Activated B cell treated with CpG ODN at 0.5 μM for 24 hours (primary cell): ENCODE measurements at places on chromosomes 4 and X. TPM values are rescaled to one million over a fixed set of nuclear protein-coding genes. Genes with fewer than 3 reads are reported as not detected.

Gene ZNF185
- total RNA-seq = 0.75 and 0.81 TPM in 2 replicates

Gene CHRNA9
- total RNA-seq = 0.16 TPM in 1 of 2 replicates, not detected in the other

Gene RBM41
- total RNA-seq = 16.5 and 18.5 TPM in 2 replicates

Gene SYTL4
- total RNA-seq = 0.20 and 0.39 TPM in 2 replicates

Gene SLC10A4
- total RNA-seq = not detected in 2 replicates

Gene CDKL2
- total RNA-seq = not detected in 2 replicates

Gene CTAG1B
- not detected in 2 replicates for total RNA-seq

DNA sequence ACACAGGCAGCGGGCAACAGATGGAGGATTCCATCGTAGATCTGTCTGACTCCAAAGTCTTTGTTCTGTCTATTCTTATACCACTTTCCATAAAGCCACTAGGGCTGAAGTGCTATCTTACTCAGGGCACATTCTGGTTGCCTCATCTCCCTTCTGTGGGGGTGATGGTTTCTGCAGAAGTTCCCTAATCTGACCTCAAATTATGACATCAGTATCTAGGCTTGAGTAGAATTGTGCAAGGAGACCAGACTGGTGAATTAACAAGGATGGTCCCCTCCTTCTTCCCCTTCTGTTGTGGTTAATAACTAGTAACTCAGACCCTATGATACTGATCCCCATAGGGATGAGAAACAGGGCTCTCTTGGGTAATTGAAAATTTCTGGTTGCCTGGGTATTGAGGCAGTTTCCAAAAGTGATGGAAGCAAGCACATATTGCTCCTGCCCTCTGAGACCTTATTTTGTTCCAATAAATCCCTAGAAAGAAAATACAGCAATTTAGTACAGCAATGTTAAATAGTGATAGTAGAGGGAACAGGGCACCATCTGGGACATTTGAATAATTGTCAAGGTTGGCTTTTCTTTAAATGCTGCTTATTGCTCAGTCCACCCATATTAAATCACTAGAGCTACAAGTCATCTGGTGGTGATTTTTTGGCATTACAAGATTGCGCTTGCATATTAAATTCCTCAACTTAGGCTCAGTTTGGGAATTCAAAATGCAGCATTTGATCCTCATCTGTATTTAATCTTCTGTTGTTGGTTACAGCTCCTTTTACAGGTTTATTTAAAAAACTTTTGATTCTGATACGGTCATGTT lies 57.3 kb upstream of the AP1S2 start:
- H3K4me1 ChIP-seq = peaks cover 19% of the 10 kb centered on the region
- H3K36me3 ChIP-seq = no peaks in the 10 kb centered on the region
- H3K27me3 ChIP-seq = no peaks in the 10 kb centered on the region
- no peak overlapping the region for H3K27ac ChIP-seq
- no peak for DNase-seq

DNA sequence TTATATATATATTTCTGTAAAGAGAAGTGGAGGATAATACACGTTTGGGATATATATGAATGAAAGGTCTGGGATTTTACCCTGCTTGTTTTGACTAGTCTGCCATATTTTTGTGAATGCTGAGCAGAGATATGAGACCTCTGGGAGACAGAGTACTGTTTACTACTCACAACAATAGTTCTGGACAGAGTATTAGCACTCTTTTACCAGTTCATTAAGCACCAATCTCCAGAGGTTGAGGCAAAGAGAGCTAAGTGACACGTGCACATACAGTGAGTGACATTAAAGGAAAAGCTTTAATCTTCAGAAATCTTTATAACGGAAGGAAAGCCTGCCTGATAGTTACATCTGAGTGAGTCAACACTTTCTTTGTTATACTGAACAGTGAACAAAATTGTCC lies 1452.7 kb upstream of the TENM3 start:
- no peak overlapping the region for H3K4me3 ChIP-seq
- no peaks in the 10 kb centered on the region for H3K36me3 ChIP-seq
- no peak for DNase-seq
- no peaks in the 10 kb centered on the region for H3K27me3 ChIP-seq
- no peaks in the 10 kb centered on the region for H3K4me1 ChIP-seq
- no peak overlapping the region for H3K27ac ChIP-seq

DNA sequence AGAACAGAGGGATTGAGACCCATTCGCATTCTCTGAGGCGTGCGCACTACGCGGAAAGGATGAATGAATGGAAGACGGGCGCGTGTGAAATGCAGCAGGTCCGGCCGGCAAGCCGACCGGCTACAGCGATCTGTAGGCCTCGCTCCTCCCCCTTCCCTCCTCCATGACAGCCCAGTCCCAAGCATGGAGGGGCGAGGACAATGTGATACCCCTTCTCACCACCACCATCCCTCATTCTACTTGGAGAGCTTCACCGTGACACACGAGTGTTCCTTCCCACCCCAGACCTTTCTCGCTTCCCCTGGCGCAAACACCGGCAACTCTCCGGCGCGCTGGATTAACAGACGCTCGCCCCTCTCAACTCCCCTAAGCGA lies 815 bp downstream of the EIF4E start:
- H3K4me1 ChIP-seq = peaks cover 63% of the 10 kb centered on the region
- H3K36me3 ChIP-seq = peaks cover 33% of the 10 kb centered on the region
- H3K27me3 ChIP-seq = no peaks in the 10 kb centered on the region

GRCh38 chr4:140076307-140076706 lies 77.7 kb downstream of the MAML3 start:
- peaks cover 16% of the 10 kb centered on the region for H3K4me1 ChIP-seq
- H3K27me3 ChIP-seq = peaks cover 8% of the 10 kb centered on the region

DNA sequence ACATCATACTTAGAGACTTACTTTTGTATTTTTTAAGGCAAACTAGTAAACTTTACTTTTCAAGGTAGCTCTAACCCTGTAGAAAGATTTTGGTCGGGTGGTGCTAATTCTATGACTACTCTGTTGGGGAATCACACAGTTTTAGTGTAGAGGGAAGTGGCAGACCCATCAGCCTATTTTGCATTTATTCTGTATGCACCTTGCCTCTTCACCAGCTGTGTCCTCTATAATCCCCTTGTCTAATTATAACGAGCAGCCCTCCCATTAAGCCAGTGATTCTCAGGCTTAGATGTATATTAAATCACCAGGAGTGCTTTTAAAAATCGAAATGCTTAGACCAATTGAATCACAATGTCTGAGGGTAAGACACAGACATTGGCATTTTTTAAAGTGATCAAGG lies 78.1 kb downstream of the GALNT7 start:
- DNase-seq = no peak
- peaks cover 58% of the 10 kb centered on the region for H3K4me1 ChIP-seq
- peaks cover 11% of the 10 kb centered on the region for H3K36me3 ChIP-seq
- H3K27me3 ChIP-seq = no peaks in the 10 kb centered on the region

DNA sequence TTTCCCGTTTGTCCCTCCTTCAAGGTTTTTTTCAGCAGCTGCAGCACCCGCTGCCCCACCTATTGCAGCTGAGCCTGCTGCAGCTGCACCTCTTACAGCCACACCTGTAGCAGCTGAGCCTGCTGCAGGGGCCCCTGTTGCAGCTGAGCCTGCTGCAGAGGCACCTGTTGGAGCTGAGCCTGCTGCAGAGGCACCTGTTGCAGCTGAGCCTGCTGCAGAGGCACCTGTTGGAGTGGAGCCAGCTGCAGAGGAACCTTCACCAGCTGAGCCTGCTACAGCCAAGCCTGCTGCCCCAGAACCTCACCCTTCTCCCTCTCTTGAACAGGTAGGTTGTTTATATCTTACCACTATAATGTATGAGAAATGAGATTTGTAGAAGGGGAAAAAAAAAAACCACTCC lies 4.5 kb downstream of the PRR27 start:
- H3K4me3 ChIP-seq = no peak overlapping the region
- H3K27me3 ChIP-seq = no peaks in the 10 kb centered on the region
- no peak for DNase-seq
- no peaks in the 10 kb centered on the region for H3K4me1 ChIP-seq

GRCh38 chr4:39433878-39434492 lies 24.7 kb downstream of the RPL9 start:
- no peak overlapping the region for H3K4me3 ChIP-seq
- no peaks in the 10 kb centered on the region for H3K4me1 ChIP-seq
- DNase-seq = no peak
- H3K36me3 ChIP-seq = no peaks in the 10 kb centered on the region
- no peak overlapping the region for H3K27ac ChIP-seq

DNA sequence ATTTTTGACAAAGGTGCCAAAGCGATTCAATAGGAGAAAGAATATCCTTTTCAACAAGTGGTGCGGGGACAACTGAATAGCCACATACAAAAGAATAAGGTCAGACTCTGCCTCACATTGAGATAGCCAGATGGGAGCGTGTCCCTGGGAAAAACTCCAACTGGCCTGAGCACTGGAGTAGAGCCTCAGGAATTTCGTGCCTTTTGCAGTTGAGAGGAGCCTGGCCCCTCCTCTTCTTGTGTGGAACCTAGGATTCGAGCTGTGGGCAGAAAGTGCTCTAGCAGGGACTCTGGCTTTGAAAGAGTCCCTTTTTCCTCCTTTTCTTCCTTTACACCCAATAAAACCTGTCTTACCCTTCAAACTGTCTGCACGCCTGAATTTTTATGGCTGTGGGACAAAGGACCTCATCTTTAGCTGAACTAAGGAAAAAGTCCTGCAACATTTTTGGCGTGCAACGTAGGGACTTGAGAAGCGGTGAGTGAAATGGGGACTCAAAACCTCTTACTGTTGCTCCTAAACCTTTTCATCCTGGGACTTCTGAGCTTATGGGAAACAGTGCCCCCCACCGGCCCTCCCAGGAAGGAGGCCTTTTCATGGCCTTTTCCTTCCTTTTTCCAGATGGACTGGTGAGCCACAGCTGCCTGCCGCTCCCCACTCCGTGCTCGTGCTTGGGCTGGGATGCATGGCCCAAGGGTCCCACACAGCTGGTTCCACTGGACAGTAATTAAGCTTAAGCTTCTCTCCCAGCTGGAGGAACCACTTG lies 68.6 kb downstream of the BMP15 start:
- H3K27me3 ChIP-seq = no peaks in the 10 kb centered on the region
- no peak overlapping the region for H3K4me3 ChIP-seq
- H3K36me3 ChIP-seq = no peaks in the 10 kb centered on the region
- no peaks in the 10 kb centered on the region for H3K4me1 ChIP-seq
- DNase-seq = no peak
- H3K27ac ChIP-seq = no peak overlapping the region

DNA sequence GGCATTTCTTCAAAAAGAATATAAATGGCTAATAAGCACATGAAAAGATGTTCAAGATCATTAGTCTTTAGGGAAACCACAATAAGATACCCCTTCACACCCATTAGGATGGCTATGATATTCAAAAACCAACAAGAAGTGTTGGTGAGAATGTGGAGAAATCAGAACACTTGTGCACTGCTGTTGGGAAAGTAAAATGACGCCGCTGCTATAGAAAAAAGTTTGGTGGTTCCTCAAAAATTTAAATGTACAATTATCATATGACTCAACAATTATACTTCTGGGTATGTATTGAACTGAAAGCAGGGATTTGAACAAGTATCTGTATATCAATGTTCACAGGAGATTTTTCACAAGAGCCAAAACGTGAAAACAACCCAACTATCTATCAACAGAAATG lies 29.4 kb upstream of the NEUROG2 start:
- no peak overlapping the region for H3K27ac ChIP-seq
- no peak overlapping the region for H3K4me3 ChIP-seq
- no peak for DNase-seq
- H3K4me1 ChIP-seq = no peaks in the 10 kb centered on the region
- H3K27me3 ChIP-seq = no peaks in the 10 kb centered on the region
- H3K36me3 ChIP-seq = no peaks in the 10 kb centered on the region

GRCh38 chr4:35697210-35697736 lies 547.0 kb downstream of the ARAP2 start:
- H3K36me3 ChIP-seq = no peaks in the 10 kb centered on the region
- H3K4me1 ChIP-seq = no peaks in the 10 kb centered on the region
- H3K27me3 ChIP-seq = no peaks in the 10 kb centered on the region
- no peak for DNase-seq

- no peak overlapping the region for H3K4me3 ChIP-seq
- no peak for DNase-seq
- no peak overlapping the region for H3K27ac ChIP-seq
These were observed 75.7 kb downstream of the GPC4 start for GRCh38 chrX:133339566-133339965.
